Kidney glomerular epithelial cell (primary cell): ENCODE measurements at places on chromosomes 2 and 18.

GRCh38 chr18:34660572-34660971, 49.5 kb upstream of the DTNA start:
- DNase-seq, result no peak

- DNase-seq, result no peak
Observed at GRCh38 chr2:169480079-169480465, 778 bp downstream of the BBS5 start.

DNA sequence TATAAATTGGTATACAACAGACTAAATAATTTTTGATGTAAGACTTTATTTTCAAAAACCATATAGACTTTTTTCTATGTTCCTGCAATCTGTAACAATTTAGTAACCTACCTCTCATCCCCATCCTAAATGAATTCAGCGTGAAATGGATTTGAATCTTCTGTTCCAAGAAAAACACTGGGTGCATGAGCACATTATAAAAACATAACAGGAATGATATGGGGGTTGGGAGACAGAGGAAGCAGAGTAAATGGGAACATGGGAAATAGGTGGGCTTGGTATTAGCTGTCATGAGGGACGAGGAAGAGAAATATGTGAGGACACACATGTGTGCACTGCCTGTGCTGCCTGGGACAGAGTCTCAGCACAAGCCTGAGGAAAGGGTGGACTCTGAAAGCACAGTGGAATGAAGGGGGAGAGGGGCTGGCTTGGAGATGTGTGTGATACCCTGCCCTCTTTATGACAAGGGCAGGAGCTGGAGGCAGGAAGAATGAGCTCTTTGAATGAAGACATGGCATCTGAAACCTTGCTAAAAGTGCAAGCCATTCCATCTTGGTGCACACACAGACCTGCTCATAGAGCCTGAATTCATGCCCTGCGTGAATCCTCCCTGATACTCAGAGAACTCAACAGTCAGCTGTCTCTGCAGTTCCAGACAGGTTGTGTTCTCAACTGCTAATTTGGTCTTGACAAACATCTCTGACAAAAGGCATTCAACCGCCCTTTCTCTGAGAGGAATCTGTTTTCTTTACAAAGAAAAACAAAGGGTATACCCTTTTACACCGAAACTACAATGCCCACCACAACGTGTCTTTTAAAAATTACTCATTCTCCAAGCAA, 66.6 kb downstream of the EPB41L3 start:
- no peak for DNase-seq

GRCh38 chr2:19747310-19748072, 154.3 kb downstream of the TTC32 start:
- no peak for DNase-seq

- DNase-seq, result no peak
Observed at GRCh38 chr2:229350117-229350805, 79.2 kb upstream of the PID1 start.

DNA sequence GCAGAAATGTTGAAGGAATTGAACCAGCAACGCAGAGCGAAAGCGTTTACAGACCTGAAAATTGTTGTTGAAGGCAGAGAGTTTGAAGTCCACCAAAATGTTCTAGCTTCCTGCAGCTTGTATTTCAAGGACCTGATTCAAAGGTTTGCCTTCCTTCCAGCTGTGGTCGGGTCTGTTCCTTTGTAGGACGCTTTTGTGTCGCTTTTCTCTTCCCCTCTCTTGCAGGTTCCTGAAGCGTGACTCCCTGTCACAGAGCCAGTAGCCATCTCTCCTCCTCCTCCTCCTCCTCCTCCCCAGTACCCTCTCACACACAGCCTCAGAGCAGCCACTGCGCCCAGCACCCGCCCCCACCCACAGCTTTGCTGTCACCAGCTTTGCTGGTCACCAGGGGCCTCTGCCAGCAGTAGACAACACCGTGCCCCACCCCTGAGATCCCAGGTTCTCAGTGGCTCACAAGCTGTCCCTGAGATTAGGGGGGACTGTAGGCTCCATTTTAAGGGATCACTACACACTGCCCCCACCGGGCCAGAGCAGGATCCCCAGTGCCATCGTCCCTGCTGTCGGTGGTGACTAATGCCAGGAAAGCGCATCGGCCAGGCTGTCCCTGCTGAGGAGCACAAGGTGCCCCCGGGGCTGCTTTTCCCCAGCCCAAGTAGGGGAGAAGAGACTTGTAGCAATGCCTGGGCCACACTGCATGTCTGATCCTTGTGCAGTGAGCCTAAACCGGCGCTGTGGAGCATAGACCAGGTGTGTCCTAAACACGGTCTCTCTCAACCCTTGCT, 242.3 kb downstream of the ATAD2B start:
- no peak for DNase-seq

DNA sequence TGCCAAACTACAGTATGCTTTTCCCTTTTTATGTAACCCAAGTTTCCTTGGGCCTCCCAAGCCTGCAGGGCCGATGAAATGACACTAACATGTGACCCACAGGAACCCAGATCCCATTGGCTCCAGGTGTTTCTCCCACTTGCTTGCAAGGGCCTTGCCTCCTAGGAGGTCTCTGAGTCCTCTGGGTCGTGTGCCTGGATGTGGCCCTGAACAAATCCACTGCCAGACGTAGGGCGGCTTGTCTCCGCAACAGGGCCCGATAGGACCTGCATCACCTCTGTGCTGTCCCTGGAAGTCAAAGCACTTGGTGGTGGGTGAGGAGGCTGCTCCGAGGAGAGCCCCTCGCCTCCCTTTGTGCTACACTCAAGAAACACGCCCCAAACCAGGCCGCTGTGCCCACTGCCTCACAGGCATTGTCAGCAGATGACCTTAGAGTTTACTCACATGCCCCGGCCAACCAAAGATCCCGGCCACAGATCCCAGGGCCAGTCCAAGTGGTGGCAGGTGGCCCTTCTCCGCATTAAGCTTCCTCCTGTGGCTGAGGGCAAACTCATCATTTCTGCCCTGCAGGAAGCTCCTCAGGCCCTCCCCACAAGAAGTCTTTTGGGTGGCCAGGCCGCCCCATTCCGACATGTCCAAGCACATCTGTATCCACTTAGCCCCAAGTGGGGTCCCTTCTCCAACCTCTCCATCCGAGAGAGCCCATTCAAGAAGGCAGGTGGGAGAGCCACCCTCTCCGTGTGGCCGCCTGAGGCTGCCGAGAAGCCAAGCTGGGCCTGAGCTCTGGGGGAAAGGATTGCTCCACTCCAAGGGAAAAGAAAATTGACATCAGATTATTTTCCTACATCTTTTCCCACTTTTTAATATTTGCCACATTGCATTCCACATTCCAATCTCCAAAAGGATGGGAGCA, 76.7 kb downstream of the GFPT1 start:
- DNase-seq, result no peak

GRCh38 chr18:79927607-79928562, 23.6 kb downstream of the SLC66A2 start:
- DNase-seq, result no peak

- DNase-seq, result no peak
Observed at GRCh38 chr2:53903011-53903410, 43.2 kb upstream of the GPR75 start.

DNA sequence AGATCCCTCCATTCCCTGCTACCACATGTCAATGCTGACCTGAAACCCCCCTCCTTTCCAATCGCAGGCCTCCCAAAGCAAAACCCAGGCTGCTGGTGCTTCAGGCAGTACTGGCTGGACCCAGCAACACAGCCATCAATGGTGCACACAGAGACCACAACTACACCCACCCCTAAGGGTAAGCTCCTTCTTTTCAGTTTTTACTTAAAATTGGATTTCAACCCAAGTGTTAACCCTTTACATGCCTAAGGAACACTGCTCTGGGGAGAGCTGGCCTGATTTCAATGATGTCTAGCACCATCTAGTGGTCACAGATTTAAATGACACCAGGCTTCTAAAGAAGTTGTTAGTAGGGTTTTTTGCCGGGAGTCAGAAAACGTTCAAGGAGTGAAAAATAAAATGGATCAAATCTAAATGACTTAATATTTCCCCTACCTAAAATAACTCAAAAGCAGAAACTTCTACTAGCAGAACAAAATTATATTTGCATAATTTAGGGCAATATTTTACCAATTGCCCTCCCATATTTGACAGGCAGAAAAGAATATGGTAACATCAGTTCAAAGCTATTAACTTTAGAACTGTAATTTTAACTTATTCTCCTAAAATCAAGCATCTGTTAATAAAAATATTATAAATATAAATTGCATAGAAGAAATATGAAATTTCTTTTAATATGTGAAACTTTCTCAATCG, 24.6 kb downstream of the FECH start:
- peak; percentile 55 for DNase-seq
